ENCODE measurements at places on chromosomes 7 and 10.

GRCh38 chr7:92835261-92835850, 1.0 kb downstream of the CDK6 start:
- DNase-seq, result peak; percentile 40

GRCh38 chr7:2979201-2979631, 64.5 kb downstream of the CARD11 start:
- DNase-seq, result no peak

DNA sequence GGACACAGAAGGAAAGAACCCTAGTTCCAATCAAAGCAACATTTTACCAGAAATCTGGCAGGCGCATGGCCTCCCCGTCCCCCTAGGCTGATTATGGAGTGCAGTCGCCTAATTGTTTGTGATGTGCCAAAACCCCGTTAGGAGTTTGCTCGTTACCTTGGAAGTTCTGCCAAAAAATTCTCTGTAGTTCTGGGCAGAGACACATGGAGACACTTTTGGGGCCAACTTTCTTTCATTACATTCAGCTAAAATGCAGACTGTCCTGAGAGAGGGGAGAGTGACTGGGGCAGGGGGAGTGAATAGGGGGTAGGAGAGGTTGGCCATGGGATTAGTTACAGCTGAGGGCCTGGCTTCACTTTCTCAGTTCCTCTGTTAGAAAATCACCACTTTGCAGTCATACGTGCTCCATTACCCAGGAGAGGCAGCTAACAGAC, 158.0 kb upstream of the NPVF start:
- DNase-seq, result no peak

DNA sequence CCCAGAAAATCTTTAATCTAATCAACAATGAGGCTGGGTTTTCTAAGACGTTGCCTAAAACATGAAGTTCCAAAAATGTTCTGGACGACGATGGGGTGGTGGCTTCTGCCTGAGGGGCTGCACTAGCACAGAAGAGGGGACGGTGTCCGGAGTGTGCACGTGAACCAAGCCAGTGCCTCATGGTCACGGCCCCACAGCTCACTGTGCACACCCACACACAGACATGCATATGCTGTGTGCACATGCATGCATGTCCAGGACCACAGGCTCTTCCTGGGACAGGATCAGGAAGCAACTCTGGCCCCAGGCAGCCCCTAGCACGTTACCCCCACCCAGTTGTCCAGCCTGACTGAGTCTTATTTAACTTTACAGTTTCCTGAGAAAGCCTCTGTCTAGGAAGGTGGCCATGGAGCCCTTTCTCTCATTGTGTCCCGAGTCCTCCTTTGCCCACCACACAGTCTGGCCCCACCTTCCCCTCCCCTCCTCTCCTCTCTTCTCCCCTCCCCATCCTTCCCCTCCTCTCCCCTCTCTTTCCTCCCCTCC, 100.8 kb downstream of the DNAJB6 start:
- DNase-seq, result no peak

GRCh38 chr7:149794661-149795060, 21.3 kb upstream of the ZNF467 start:
- DNase-seq, result no peak

DNA sequence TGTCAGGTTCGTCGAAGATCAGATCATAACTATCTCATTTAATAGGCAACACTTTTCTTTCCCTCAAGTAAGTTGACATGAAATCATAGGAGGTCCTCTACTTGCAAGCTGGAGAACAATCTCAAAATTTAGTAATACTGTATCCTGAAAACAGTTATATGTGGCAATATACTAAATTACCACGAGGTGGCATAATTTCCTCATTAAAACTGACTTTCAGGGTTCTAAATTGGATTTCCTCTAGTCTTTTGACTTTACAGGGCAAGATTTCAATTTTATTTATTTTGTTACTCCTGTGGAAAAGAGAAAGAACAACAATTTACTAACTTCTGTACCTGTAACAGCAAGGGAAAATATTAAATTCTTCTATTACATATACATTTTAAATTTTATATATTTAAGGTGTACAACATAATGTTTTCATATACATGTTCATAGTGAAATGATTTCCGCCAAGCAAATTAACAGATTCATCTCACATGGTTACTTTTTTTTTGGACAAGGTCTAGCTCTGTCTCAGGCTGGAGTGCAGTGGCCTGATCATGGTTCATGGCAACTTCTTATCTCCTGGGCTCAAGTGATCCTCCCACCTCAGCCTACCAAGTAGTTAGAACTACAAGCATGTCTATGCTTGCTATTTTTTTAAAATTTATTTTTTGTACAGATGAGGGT, 53.4 kb upstream of the CYP2C18 start:
- no peak for DNase-seq

DNA sequence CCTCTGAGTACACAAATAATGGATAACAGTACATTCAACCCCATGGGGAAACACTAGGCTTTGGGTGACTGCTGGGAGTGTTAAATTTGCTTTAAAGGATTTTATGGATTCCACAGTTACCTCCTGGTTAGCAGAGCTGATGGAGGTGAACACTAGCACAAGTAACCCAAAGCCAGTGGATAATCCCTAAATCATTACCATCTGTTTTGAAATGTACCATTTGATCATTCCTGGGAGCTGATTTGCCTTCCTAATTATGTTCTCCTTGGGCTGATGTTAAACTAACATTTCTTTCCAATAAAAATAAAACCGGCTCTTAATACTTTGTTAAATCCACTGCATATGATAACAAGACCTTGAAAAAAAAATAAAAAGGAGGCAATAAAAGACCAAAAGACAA, 493.9 kb downstream of the PLXNA4 start:
- no peak for DNase-seq

DNA sequence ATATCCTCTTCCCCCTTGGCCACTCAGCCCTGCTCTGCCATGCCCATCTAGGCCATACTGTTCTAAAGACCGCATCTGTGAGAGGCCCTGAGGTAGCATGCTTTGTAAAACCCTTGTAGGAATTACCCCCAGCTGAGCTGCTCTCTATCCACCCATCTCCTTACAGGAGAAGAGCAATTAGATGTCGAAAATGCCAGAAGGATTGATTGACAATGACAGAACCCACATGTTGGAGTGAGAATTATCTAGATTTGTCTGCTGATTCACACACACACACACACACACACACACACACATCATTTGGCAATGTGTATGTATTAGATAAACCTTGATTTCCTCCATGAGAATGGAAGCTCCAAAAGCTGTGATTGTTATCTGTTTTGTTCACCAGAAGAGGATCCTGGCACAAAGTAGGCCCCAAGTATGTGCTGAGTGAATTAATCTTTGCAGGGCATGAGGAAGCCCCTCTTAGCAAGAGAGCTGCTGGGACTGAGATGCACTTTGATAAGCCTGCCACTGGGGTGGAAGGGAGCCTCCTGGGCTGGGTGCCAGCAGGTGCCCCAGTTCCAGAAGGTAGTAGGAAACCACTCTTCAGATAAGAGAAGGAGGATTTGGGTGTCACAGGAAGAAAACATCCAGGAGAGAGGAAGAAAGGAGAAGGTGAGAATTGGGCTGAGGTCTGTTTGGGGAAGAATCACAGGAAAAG, 187.5 kb upstream of the ADO start:
- DNase-seq, result no peak

DNA sequence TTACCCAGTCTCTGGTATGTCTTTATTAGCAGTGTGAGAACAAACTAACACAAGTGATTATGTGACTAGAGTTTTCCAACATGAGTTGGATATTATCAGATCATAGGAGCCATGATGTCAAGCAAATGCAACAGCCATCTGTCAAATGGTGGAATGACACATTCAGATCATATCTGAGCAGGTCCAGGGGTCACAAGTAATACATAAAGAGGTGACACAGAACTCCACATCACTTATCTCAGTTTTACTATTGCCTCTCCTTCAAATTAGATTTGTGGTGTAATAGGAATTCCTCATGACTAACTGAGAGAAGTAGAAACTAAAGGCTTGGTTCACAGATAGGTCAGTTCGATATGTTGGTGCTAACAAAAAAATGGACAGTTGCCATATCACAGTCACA, 12.2 kb upstream of the SAMD9L start:
- no peak for DNase-seq

- DNase-seq, result no peak
Observed at GRCh38 chr10:99760321-99760720, 22.1 kb upstream of the ABCC2 start.

- no peak for DNase-seq
Observed at GRCh38 chr7:121872831-121873288, at the start of gene PTPRZ1. PTPRZ1 (plus strand) TSS chr7:121873161; CDS start chr7:121873500, 339 bp downstream.

- DNase-seq, result no peak
Observed at GRCh38 chr10:45000138-45000751, 478 bp upstream of the ZNF22 start.

DNA sequence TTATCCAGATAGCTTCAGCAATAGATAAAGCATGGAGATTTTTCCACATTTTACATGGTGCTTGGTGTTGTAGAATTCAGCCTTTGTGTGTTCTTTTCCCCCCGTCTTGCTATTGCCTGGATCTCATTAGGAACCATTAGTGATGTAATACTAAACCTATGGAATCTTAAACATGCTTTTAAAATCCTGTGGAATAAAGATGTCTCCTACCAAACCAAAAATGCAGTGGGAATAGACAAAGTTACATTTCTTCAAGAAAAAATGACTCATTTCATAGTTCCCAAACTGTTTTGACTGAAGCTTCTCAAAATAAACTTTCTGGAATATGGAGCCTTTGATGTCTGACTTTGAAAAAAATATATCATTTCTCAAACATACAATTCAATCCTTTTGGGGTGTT, 44.0 kb downstream of the CALD1 start:
- DNase-seq, result no peak

DNA sequence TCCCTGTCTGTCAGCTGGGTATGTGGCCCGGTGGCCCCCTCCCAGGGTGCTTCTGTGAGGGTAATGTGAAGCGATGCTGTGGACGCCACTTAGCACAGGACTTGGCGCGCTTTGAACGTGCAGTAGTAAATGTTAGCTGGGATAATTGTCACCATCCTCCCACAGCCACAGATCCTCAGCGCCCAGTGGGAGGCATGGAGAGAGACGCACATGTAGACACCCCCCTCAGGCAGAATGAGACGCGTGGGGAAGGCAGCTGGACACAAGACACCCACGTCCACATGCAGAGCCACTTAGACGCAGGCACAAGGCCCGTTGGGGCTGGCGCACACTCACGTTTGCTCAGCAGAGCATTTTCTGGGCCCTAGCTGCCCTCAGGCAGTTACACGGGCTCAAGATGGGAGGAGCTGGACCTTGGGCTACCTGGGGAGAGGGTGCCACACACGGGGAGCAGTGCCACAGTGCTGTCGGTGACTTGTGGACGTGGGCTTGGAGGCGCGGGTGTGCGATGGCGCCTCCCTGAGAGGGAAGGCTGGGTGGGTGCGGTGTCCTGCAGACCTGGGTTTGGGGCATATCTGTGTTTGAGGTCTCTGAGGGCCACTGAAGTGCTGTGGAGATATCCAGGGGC, 26.4 kb downstream of the ADCYAP1R1 start:
- no peak for DNase-seq

DNA sequence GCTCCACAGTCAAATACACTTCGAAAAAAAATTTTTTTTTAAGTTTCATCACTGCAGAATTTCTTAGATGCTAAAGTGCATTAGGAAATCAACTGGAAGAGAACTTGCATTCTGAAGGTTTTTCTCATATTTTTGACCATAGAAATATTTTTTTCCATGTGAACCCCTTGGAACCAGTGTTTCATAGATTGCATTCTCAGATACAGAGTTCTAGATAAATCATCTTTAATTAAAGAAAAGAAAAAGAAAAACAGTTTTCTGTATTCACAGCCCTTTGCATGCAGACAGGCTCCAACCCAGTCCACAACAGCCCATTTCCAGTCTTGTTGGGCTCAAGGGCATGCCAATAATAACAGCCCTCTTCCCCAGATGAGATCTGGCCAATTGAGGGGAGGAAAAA, 75.5 kb upstream of the RPA3 start:
- no peak for DNase-seq

DNA sequence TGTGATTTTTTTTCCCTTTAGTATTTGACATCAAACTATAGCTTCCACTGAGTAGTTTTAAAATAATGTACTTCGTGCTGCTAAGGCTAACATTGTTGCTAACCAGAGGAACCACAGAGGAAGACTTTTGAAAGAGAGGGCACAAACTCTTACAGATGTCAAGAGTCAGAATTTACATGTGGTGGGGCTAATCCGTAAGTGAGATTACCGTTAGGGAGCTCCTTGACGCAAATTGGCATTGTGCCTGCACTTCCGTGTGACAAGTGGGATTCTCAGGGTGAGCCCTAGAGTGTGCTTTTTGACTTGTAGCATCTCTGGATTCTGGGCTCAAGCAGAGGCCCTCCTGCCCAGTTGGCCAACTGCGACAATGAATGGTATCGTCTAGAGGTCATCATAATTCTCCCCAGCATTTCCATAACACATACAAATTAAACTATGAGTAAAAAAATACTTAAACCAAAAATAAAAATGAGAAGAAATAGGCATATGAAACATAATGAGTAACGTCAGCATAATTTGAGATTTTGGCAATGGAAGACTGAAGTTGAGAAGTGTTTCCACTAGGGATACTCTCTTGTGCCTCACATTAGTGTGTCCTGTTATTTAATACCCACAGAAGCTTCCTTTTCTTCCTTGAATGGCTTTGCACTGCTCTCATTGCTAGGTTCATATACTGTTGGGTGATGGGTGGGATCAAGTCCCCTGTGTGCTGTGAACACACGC, 164.0 kb downstream of the SDK1 start:
- no peak for DNase-seq

GRCh38 chr7:123198668-123199652, 809 bp downstream of the SLC13A1 start:
- no peak for DNase-seq

GRCh38 chr10:73920089-73920488, 9.2 kb downstream of the PLAU start:
- no peak for DNase-seq

GRCh38 chr7:114901771-114902170, 20.1 kb upstream of the MDFIC start:
- DNase-seq, result no peak

- DNase-seq, result no peak
Observed at GRCh38 chr10:6843894-6844650, 264.0 kb upstream of the PRKCQ start.

DNA sequence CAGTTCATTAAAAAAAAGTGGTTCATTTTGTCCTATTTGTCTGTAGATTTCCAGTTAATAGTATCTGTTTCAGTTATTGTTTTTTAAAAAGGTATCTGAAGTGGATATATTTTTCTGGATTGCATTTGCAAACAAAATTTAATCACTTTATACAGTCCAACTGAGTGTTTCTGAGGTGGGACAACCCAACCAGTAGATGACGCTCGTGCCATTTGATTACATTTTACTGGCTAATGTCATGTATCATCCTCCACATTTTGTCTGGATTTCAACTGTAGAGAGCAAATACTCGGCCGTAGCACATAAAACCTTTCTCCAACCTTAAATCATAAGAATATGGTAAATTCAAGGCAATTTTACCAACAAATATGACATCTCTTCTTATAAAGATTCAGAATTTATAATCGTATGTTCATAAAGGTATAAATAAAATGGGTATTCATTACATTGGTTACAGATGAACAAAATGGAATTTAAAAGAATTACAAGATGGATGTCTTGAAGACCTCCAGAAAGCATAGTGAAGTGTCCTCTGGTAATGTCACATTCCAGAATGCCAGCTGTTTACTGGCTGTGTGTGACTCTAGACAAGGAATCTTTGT, 789.0 kb downstream of the PHTF2 start:
- no peak for DNase-seq

Data from stimulated activated CD4-positive, alpha-beta T cell treated with anti-CD3 and anti-CD28 coated beads, Interleukin-1b, Interleukin-23, amount 100 ng/mL, for 24 hours (primary cell).